ENCODE measurements at places on chromosomes 12 and 14. TPM values are rescaled to one million over a fixed set of nuclear protein-coding genes. Genes with fewer than 3 reads are reported as not detected.

Gene LEMD3
- 5.8 TPM for polyA plus RNA-seq

Gene HCFC2
- 0.62 TPM for polyA plus RNA-seq

Gene SOCS2
- polyA plus RNA-seq: 14.5 TPM

Gene TSPAN11
- 8.2 TPM for polyA plus RNA-seq

- H3K4me3 ChIP-seq: no peak overlapping the region
- H3K27ac ChIP-seq: no peak overlapping the region
- peak; percentile 77 for DNase-seq
- no peaks in the 10 kb centered on the region for H3K27me3 ChIP-seq
Measured at GRCh38 chr12:132153501-132154340, 9.5 kb downstream of the NOC4L start.

Gene SLC4A8
- 8.6 TPM for polyA plus RNA-seq

Data from H1 (cell line).